ENCODE measurements at places on chromosomes 5 and 9.
A peak's percentile ranks its signal among the peaks of the same experiment; 100 is the strongest.

- no peak for DNase-seq
Observed at GRCh38 chr9:36078051-36078450, 41.3 kb downstream of the RECK start.

- DNase-seq, result peak; percentile 1
Observed at GRCh38 chr5:19891658-19892057, 96.3 kb downstream of the CDH18 start.

- DNase-seq, result no peak
Observed at GRCh38 chr9:135862809-135863208, 44.5 kb downstream of the CAMSAP1 start.

- no peak for DNase-seq
Observed at GRCh38 chr5:61232490-61233050, 70.3 kb upstream of the SMIM15 start.

DNA sequence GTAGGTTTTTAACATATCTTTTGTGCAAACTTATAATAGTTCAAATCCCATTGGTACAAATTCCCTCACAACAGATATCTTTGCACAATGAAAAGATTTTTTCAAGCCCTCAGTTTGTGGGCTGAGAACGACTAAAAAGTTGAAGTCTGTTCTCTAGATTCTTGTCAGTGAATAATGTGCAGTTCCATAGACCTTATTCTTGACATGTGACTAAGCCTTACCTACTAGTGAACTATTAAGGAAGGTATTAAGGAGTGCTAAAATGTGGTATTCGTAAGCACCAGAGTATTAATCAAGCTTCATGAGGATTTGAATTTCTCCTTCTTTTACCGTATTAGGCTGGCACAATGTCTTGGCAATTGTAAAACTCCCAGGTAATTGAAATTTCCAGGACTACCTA is 205.6 kb upstream of the DMRTA1 start:
- DNase-seq, result no peak

- no peak for DNase-seq
Observed at GRCh38 chr5:96871027-96871399, 5.3 kb upstream of the ERAP2 start.

DNA sequence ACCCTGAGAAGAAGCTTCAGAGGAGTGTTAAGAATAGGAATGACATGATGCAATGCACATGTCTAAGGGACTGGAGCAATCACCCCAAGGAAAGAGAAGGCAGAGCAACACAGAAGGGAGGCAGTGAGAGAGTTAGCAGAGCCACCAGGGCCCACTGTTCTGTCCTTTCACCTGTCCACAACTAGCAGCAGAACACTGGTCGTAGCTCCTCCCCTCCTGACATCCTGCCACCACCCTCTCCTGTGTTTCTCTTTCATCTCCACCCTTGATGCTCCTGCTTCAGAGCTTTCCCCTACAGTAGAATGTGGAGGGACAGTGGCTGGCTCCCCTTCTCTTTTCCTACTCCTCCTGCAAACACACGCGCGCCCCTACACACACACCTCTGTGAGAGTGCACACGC is 483.4 kb upstream of the KIF2A start:
- DNase-seq, result no peak

- no peak for DNase-seq
Observed at GRCh38 chr9:133360400-133361393, 4.3 kb downstream of the SURF2 start.

DNA sequence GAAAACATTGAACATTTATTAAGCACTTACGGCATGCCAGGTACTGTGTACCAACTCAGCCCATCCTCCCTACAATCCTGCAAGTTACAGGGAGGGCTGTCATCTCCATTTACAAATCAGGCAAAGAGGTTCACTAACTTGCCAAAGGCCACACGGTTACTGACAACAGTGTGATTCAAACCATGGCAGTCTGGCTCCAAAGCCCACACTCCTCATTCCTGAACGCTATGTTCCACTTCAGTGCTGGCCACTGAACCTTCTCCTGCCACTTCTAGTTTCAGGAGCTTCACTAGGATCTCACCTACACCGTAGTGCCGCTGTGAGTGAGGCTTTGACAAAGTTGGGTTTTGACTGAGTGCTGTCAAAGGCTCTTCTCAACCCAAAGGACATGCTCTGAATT is 7.2 kb upstream of the LIFR start:
- no peak for DNase-seq

DNA sequence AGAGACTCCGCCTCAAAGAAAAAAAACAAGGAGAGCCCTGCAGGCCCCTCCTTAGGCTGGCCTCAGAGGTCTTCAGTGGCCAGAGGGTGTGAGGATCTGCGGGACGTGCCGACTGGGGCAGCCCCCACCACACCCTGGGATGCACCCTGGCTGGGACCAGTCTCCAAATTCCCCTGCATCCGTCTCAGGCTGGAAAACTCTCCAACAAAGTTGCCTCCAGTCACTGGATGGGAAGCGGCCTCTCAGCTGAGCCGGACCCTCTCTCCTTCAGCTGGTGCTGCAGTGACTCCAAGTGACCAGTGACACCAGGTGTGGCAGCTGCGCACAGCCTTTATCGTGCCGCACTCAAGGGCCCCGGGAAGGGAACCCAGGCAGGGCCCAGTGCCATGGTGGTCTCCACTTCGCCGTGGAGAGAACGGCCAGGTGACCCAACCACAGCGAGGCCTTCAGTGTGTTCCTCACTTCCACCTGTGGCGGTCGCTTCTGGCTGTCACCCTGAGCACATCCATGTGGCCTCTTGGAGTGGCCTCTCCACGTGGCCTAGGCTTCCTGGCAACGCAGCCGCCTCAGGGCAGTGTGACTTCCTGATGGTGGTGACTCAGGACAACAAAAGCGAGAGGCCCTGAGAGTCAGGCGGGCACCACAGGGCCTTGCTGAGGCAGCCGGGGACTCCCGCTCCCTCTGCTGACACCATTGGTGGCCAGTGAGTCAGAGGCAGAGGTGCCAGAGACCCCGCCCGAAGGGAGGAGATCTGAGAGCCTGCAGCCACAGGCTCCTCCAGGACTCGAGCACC is 19.3 kb upstream of the CAMSAP1 start:
- DNase-seq, result peak; percentile 73

GRCh38 chr9:35001803-35002502 is 12.4 kb downstream of the DNAJB5 start:
- peak; percentile 1 for DNase-seq

DNA sequence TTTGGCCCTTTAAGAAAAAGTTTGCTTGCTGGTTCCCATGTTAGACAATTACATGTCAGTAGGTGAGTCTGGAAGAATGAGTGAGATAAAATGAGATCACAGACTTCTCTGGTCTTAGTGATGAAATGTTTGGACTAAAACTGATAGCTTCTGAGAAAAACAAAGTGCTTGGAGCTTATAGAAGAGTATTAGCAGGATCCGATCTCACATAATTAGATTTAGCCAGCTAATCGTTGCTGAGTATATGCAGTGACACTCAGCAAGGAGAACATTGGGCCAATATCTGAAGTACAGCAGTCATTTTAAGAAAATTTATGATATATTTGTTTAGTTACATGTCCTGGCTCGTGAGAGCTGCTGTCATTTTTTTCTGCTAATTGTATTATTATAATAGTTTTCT is 135.8 kb downstream of the SNCAIP start:
- no peak for DNase-seq

GRCh38 chr9:88075966-88076285 is 62.3 kb downstream of the SPATA31C2 start:
- DNase-seq, result no peak

DNA sequence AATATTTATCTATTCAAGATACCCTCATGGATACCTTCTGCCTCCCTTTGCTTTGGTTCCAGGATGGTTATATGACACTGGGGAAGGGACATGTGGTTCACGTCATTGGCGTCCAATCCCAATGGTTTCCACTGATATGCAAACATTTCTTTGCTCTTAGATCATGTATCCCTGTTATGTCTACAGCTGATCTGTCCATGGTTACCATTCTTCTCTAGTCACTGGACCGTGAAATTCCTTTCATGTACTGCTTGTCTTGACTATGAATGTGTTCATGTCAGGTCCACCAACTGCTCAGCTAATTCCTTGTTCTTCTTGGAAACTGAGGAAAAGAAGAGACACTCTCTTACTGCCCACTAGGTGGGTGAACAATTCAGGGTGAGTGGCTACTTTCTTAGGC is 391.1 kb upstream of the ZNF608 start:
- no peak for DNase-seq

- DNase-seq, result no peak
Observed at GRCh38 chr9:6687180-6687579, 41.7 kb upstream of the GLDC start.

DNA sequence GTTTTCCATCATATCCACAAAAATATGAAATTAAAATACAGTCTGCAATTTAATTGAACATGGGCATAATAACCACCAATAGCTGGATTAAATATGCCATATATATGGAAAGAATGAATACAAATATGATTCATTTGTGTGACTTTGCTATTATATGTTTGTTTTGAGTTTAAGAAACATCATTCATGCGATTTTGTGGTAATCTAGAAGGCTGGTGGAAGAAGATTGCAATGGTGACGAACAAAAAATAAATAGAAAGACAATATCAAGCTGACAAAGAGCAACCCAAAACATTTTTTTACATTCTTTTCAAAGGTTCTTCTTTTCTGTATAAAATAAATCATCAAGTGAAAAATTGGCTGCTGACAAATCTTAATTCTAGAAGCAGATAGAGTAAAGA is 610.0 kb downstream of the MAT2B start:
- no peak for DNase-seq

GRCh38 chr5:139903795-139904565 is 108.4 kb downstream of the PSD2 start:
- DNase-seq, result peak; percentile 51

GRCh38 chr5:180105827-180106312 is 34.3 kb upstream of the RNF130 start:
- no peak for DNase-seq

DNA sequence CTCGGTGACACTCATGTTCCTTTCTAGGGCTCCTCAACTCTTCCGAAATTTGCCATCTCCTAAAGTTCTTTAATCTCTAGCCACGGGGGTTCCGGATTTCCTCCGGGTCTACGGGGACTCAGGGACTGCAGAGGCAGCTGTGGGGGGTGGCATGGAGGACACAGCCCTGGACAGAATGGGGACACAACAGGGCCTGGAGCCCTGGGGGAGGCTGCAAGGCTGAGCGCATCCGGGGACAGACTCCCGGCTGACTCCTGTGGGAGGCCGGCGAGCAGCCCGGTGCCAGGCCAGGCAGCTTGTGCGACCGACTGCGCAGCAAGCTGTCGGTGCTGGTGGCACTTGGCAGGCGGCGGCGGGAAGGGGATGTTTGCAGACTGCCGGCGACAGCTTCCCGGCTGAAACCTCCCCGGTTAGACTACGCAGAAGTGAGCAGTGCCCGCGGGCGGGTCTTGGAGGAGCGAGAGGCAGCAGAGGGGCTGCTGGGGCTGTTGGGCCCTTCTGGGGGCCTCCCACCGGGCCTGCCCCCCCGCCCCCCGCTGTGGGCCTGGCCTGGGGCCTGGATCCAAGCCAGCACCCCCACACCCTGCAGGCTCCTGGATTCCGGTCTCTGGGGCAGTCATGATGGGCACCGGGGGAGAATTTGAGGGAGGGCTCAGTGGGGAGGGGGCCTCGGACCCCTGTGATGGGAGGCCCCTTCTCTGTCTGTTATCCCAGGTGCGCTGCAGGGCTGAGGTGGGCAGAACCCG is 28.7 kb upstream of the UBAC1 start:
- DNase-seq, result no peak

DNA sequence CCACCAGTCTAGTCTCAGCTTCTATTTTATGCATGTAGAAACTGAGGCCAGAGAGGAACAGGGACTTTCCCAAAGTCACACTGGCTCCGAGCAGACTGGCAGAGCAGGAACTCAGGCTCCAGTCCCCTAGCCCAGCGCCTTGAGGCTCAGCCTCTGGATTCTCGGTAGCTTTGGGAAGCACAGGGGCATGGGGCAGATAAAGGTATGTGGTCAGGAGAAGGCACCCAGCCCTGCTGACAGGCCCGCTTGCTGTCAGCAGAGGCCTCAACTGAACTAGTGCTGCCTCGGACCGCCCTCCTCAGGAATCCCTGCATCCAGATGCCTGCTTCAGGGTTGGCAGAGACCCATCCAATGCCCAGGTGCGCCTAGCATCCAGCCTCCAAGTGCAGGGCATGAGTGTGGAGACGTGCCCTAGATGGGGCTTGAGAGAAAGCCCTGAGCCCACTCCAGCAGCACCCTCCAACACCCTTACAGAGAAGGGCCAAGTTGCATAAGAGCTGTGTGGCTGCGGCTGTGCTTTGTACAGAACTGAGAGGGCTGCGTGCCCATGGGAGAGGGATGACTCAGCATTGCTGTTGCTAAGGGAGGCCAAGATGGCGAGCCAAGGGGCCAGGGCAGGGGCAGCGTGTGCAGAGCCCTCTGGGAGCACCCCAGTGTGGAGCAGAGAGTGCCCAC is 168.6 kb downstream of the MACROH2A1 start:
- peak; percentile 60 for DNase-seq

DNA sequence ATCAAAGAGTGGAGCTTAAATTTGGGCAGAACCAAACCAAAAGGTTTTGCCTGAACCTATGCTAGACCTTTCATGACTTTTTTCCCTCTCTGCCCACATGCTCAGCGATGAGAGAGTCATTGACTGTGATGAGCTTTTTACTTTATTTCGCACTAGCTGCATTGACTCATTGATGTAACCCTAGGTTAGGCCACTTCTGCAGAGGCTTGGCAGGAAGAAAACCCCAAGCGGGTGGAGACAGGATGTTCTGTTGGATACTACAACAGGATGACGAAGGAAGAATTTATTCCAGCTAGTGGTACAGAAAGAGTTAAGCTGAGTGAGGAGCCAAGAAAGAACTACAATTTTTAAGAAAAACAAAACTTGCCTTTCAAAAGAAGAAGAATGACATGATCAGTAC is 18.4 kb downstream of the AGXT2 start:
- DNase-seq, result no peak

- peak; percentile 6 for DNase-seq
Observed at GRCh38 chr5:108983461-108984092, 235.9 kb downstream of the FER start.
